ENCODE measurements at places on chromosomes 11 and 22. TPM values are rescaled to one million over a fixed set of nuclear protein-coding genes. Genes with fewer than 3 reads are reported as not detected.
A peak's percentile ranks its signal among the peaks of the same experiment; 100 is the strongest.

- H3K4me1 ChIP-seq = no peaks in the 10 kb centered on the region
- no peak overlapping the region for H3K4me3 ChIP-seq
- H3K36me3 ChIP-seq = peaks cover 17% of the 10 kb centered on the region
- H3K27ac ChIP-seq = no peak overlapping the region
- H3K27me3 ChIP-seq = no peaks in the 10 kb centered on the region
Observed at GRCh38 chr11:117387992-117388755, 60.5 kb downstream of the CEP164 start.

DNA sequence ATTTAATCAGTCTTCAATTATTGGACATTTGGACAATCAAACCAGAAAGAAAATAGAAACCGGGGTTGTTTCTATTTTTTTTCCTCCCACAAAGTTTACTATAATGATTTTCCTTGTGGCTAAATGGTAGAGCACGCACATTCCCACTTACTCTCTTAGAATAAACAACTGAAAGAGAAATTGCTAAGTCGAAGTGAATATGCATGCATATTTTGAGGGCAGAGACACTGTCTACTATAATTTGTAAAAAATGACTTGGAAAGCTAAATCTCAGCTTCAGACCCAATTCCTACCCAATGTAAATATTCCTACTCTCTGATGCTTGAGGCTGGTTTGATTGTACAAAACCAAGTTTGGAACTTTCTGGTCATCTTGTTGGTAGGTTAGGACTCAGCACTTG is 66.7 kb upstream of the PAX6 start:
- no peaks in the 10 kb centered on the region for H3K36me3 ChIP-seq
- H3K27ac ChIP-seq = no peak overlapping the region
- H3K4me3 ChIP-seq = no peak overlapping the region
- DNase-seq = no peak
- H3K4me1 ChIP-seq = no peaks in the 10 kb centered on the region
- no peaks in the 10 kb centered on the region for H3K27me3 ChIP-seq

DNA sequence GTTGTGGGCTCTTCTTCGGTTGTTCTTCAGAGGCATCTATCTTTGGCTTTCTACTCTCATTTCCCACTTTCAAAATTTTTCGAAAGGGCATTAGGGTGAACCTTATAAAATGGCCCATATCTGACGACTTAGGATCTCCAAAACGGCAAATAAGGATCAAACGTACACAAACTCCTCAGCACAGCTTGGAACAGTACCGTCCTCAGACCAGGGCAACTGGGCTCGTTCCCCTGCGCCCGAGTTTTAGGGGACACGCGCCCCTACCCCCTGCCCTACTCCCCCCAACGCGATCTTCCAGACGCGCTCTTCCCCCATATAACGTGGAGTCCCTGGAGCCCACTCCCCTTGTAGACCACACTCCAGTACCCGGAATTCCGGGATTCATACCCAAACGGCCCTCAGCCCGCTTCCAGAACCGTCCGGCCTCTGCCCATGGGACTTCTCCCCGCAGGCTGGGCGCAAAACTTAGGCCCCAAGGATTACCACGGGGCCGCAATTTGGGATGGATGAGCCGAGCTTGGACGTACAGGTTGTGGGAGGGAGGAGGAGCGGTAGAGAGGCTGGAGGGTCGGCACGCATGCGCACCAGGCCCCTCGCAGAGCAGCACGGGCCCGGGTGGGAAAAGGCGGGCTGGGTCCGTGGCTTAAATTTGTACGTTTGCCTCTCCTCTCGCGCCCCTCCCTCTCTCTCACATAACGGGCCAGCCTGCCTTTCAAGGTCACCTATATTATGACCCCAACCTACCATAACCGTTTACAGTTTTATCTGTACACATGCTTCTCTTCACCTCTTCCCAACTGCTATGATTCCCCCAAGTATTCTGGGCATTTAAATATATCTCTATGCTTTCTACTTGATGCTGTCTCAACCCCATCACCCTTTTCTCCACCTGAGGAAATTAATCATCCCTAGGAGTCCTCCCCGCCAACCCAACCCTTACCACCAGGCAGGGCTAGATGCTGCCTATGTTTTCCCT is 3.4 kb downstream of the CCDC89 start:
- DNase-seq = peak; percentile 46
- peak overlapping the region; percentile 49 for H3K27ac ChIP-seq
- H3K27me3 ChIP-seq = no peaks in the 10 kb centered on the region
- H3K36me3 ChIP-seq = no peaks in the 10 kb centered on the region

Gene OR52I1
- not detected for total RNA-seq

Gene SULT4A1
- total RNA-seq = not detected

Gene TMEM86A
- total RNA-seq = 2.5 TPM

- no peak for DNase-seq
- H3K27ac ChIP-seq = no peak overlapping the region
- no peaks in the 10 kb centered on the region for H3K4me1 ChIP-seq
- H3K27me3 ChIP-seq = no peaks in the 10 kb centered on the region
- H3K4me3 ChIP-seq = no peak overlapping the region
Observed at GRCh38 chr11:43737201-43737590, 56.7 kb downstream of the HSD17B12 start.

Gene GRK3
- total RNA-seq = 3.2 TPM

Gene MUC6
- total RNA-seq = not detected

DNA sequence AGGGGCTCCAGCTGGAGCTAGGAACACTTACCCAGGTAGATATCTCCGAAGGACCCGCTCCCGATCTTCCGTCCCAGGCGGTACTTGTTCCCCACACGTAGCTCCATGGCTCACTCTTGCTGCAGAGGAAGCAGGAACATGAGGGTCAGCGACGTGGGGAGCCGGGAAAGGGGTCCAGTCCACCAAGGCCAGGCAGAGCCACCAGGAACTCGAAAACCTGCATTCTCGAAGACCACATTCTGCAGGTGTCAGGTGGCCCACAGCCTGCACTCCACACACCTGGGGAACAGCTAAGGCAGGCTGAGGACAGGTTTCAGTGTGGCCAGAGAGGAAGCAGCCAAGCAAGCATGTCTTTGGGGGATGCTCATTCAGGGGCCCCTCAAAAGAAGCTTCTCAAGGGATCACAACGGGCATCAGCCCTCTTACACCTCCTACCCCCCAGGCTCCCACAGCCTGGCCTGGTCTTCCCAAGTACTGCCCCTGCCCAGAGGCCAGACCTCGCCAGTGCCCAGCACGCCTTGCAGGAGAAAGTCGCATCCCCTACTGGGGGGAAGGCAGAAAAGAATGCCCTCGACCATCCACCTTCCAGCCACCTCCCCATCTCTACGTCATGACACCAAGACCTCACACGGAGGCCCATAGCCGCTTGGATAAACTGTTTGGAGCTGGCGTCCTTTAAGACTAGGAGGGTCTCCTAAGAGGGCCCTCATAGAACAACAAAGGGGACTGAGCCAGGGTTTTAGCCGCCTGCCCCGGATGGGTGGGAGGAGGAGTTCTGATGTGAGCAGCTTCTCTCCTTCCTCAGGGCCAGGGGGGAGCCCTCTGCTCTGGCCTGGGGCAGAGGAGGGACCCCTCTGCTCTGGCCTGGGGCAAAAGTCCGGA is 2.9 kb downstream of the CSNK1E start:
- no peak overlapping the region for H3K4me3 ChIP-seq
- no peaks in the 10 kb centered on the region for H3K27me3 ChIP-seq
- H3K36me3 ChIP-seq = no peaks in the 10 kb centered on the region
- peaks cover 55% of the 10 kb centered on the region for H3K4me1 ChIP-seq

Gene PANX1
- 7.6 TPM for total RNA-seq

- no peaks in the 10 kb centered on the region for H3K36me3 ChIP-seq
- no peak overlapping the region for H3K4me3 ChIP-seq
- H3K27me3 ChIP-seq = peaks cover 3% of the 10 kb centered on the region
Observed at GRCh38 chr11:125446279-125446678, 49.8 kb downstream of the FEZ1 start.

GRCh38 chr11:111718859-111719258 is 47.3 kb downstream of the PPP2R1B start:
- no peak overlapping the region for H3K4me3 ChIP-seq
- no peaks in the 10 kb centered on the region for H3K4me1 ChIP-seq
- no peak overlapping the region for H3K27ac ChIP-seq
